NCI-H446 (cell line): ENCODE measurements at places on chromosomes 2 and 18.

GRCh38 chr2:195632856-195633572 is 24.0 kb upstream of the SLC39A10 start:
- no peak for DNase-seq

DNA sequence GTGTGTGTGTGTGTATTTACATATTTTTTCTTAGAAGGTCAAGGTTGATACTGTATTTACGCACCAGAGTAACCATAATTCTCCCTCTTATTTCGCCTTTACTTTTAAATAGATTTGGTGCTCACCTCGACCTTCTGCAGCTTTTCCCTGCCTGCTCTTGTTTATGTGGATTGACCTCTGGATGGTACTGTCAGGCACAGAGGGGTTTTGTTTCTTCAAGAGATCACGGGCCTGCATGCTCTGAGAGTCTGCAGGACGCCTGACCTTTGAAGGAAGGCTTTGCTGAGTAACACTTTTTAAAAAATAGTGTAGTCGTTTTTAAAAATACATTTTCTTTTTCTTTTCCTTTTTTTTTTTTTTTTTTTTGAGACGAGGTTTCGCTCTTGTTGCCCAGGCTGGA is 18.1 kb upstream of the EFHD1 start:
- no peak for DNase-seq

DNA sequence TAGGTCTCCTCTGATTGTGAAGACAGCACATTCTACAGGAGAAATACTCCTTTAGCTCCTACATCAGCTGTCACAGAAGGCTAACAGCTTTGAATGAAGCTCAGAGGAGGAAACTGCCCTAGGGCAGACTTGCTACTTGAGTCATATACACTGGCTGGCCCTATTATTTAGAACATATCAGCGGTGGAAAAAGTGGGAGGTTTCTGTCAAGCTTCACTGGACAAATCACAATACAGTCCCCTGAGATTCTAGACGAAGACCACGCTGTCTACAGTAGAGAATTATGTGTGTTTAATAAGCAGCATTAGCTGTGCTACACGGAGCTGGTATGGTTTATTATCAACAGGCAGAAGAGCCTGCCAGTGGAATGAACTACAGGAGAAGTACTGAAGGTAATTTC is 230.9 kb upstream of the FSIP2 start:
- DNase-seq: no peak

DNA sequence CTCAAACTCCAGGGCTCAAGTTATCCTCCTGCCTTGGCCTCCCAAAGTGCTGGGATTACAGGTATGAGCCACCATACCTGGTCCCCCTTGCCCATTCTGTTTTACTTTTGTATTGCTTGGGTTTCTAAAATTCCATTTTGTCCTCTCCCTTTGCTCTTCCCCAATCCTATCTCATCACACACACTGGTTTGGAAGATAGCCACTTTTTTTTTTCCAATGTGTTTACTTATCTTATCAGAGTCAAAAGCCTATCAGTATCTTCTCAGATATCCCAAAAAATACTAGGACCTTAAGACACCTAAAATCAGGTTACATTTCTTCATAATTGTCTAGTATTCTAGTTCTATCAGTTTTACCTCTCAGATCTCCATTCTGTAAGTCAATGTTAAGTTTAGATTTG is 56.1 kb downstream of the MSH2 start:
- DNase-seq: no peak

DNA sequence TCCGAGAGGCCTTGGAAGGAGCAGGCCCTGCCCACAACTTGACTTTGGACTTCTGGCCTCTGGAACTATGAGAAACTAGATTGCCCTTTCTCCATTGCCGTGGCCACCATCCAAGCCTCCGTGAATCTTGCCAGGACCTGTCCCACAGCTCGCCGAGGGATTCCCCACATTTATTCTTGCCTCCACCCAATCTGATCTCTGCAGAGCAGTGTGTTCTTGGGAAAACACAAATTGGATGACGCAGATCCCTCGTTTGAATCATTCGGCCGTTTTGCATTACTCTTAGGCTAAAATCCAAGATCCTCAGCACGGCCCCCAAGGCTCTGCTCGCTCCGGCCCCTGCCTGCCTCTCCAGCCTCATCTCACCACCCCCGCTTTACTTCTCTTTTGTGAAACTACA is 364.2 kb downstream of the ZNF516 start:
- DNase-seq: no peak
